ENCODE measurements at places on chromosomes 2 and 18. TPM values are rescaled to one million over a fixed set of nuclear protein-coding genes. Genes with fewer than 3 reads are reported as not detected.

The HOXD8 gene
- 24.8 TPM for total RNA-seq

The SLC9A2 gene
- under 0.01 TPM for total RNA-seq

The DCAF17 gene
- 18.1 TPM for total RNA-seq

The GBX2 gene
- 2.6 TPM for total RNA-seq

The C2orf78 gene
- not detected for total RNA-seq

Measured in vein endothelial cell (primary cell).